ENCODE measurements at places on chromosomes 13 and 19. TPM values are rescaled to one million over a fixed set of nuclear protein-coding genes. Genes with fewer than 3 reads are reported as not detected.

ZGLP1 gene
- total RNA-seq = 15.7 TPM

- DNase-seq = no peak
Observed at GRCh38 chr13:52053460-52053859, 29.0 kb downstream of the UTP14C start.

GRCh38 chr19:6730941-6731670 lies 6.3 kb downstream of the GPR108 start:
- DNase-seq = no peak

DNA sequence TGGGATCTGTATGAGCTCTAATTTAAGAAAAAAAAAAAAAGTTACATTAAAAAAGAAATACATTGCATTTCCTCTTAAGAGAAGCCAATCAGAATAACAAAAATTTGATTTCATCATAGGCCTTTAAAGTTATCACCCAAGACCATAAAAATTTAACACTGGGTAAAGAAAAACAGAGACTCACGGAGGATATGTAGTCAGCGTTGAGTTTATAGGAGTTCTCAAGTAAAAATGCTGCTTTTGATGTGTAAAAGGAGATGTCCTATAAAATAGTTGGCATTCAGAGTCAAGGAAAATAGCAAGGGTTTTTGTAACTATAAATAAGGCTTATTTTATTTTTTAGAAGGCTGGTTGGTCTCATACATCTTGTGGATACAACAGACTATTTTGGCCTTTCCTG lies 191.1 kb downstream of the EFNB2 start:
- no peak for DNase-seq

ZNF223 gene
- total RNA-seq = 8.0 TPM
